ENCODE measurements at places on chromosomes 12 and 14. TPM values are rescaled to one million over a fixed set of nuclear protein-coding genes. Genes with fewer than 3 reads are reported as not detected.

DNA sequence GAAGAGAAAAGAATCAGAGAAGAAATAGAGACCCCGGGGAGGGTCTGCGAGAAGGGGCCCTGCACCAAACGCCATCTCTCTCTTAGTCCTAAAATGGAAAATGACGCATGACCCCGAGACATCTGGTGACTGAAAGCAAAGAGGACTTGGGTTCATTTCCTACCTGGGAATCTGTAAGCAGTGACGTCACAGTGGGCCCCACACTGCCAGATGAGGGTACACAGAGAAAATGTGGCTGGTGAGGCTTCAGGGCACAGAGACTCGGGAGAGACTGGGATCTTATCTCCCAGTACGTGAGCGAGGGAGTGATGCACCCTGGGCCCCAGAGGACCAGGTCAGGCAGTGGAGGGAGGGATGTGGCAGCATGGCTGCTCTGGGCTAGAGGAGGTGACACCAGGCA, 288.1 kb upstream of the SFSWAP start:
- no peak for DNase-seq

DNA sequence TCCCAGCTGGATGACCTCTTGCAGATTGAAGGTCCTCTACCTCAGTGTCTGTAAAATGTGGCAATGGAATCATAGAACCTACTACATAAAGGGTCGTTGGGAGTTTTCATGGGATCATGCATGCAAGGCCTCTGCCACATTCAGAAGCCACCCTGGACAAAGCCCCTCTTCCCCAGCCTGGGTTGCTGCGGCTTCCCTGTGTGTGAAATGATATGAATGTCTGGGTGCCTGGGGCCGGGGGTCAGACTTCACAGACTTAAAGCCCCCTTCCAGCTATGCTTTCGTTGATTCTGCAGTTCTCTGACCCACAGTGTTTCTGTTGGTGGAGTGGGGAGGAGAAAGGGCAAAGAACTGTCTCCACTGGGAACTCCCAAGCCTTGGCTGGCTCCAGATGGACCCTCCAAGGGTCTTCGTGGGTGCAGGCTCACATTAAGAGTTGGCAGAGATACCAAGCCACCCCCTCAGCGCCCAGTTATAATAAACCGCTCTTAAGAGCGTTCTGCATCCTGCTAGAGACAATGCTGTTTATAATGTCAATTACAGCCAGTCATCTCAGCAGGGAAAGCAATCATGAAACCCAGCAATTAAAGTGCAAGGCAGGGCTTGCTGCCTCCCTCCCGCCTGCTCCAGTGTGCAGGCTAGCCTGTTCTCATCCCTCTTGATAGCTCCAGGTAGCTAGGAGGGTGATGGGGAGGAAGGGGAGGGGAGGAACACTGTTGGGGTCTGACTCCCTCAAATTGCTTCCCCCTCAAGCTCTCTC, 210.9 kb upstream of the FKBP4 start:
- no peak for DNase-seq

DNA sequence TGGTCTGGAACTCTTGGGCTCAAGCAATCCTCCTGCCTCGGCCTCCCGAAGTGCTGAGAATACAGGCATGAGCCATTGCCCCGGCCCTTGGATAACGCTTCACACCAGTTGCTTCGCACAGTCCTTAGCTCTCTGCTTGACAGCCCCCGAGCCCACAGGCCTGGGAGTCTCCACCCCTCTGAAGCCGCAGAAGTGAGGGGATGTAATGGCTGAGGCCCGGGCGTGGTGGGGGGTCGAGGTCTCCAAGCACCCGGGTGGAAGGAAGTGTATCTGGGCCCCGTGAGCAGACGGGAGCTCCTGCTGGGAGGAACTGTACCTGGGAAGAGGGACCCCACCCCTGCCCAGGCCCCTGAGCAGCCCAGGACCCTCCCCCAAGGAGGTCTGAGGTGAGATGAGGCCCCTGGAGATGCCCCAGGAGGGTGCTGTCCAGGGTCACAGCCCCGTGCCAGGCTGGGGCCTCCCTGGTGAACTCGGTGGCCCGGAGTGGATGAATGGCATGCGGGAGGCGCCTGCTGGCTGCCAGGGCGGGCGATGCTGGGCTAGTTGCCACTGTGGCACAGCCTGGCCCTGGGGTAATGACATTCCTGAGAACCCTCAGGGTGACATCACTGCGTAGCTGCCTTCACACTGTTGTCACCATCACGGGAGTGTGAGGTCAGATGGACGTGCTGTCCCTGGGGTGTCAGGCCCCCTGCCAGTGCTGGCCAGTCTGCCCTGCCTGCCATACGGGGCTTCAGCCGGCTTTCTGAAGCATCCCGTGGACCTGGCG, 48.9 kb downstream of the KIF26A start:
- DNase-seq = no peak

DNA sequence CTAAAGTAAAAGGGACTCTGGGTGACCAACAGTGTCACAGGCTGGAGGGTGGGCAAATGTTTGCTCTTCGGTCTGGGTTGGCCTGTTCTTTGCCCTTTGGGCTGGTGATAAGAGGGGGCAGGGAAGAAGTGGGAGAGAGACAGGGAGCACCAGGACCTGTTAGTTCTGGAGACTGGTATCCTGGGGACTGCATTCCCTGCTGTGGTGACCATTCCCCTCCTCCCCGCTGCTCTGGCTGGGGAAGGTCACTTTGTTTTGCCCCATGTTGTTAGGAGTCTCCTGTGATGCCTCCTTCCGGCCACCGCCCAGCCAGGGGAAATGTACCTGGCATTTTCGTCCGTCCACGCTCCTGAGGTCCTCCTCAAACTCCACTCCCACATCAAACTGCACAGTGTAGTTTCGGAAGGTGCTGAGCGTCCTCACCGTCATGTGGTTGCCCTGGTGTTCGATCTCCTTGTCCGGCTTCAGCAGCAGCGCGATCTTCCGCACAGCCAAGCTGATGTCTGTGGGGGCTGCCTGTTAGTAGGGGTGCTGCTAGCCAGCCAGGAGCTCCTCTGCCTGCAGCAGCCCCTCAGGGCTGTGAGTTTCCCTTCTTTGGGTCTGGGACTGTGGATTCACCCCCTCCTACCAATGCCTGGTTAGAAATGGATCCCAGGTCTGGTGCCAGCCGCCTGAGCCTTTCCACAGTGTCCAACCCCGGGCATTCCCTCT, 618 bp downstream of the RBP5 start:
- no peak for DNase-seq

KCNK13 gene
- not detected for total RNA-seq

TMEM179 gene
- 19.4 TPM for total RNA-seq

DNA sequence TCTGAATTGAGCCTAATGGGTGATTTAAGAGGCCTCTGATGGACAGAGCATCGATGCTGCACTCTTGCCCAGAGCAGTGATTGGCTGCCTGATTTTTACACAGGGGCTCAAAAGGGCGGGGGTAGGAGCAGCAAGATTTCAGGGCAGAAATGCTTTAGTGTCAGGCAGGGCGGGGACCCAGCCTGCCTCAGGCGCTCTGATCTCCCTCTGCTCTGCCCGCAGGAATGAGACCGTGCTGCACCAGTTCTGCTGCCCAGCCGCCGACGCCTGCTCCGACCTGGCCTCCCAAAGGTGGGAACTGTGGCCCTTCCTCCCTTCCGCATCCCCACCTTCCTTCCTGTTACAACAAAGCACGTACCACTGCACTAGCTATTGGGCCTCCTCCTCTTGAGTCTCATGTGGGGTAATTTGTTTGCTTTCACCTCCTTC, 32.4 kb downstream of the IQSEC3 start:
- no peak for DNase-seq

DNA sequence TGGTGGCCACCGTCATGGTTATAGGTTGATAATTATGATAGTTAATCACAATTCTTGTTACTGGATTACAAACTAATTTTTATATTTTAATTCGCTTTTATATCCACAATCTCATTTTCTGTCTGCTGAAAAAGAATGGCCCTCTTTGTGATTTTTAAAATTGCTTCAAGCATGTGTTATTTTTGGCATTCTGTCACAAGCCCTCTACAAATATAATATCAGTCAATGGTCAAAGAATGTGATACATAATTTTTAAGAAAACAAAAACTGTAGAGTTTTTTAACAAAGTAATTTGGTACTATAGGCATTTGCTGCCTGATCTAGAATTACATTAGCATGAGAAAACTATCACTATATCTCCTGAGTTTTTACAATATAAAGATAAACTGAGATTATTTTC, 352.0 kb upstream of the TMTC1 start:
- no peak for DNase-seq

DNA sequence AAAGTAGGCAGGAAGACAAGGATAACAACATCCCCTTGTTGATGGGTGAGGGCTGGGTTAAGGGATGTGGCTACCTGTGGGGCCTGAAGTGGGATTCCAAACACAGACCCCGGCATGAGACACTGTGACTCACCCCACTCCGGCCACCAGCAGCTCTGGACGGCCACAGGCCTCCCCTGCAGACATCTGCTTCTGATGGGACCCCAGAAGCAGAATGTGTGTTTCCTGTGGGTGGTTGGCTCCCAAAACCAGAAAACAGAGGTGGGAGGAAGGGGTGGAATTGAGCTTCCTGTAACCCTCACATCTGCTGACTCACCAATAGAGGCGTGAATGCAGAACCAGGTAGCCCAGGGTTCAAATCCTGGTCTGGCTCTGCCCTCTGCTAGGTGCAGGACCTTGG, 216.6 kb upstream of the PWP1 start:
- DNase-seq = no peak

CCDC175 gene
- 0.19 TPM for total RNA-seq

ISM2 gene
- 0.16 TPM for total RNA-seq

All from neural crest cell (in vitro differentiated cells).